AG04450 (cell line): ENCODE measurements at places on chromosomes 7 and 10.
A peak's percentile ranks its signal among the peaks of the same experiment; 100 is the strongest.

- no peak for DNase-seq
Measured at GRCh38 chr10:100216006-100216405, 13.4 kb downstream of the CHUK start.

- DNase-seq: no peak
Measured at GRCh38 chr10:85400981-85401695, 965.5 kb downstream of the GRID1 start.

- DNase-seq: no peak
Measured at GRCh38 chr7:55360486-55360885, 4.7 kb upstream of the LANCL2 start.

DNA sequence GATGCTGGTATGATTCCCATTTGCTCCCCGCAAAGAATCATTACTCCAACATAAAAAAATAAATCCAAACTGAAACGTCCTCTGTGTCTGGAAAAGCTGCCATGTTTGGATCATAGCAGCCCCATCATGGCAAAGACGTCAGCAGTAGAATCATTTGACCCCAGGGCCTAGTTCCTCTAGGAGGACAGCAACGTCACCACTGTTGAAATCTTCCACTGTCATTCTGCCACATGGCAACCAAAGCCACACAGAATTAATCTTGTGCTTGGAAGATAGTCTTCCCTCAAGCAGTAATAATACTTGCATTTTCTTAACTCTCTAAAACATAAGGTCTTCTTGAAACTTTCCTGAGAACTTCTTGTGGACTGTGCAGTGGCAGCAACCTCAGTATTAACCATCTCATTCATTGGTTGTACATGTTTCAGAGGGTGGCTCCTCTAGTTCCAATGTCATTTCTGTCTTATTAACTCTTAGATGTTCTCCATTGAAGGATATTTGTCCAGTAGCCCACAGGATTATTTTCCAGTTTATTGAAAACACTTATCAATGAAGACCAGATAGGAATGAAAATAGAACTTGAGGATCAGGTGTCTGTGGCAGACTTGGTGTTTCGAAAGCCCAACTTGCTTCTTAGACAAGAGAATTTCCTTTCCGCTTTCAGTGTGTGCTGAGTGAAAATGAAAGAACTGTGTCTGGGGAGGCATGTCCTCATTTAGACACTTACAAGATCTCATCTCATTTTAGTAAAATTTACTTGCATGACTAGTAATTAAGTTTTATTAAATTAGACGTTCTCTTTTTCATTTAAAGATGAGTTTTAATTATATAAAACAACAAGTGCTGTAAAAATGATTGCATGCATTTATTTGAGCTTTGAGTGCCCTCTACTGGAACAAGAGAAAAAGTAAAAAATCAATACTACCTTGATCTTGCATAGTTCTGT lies 28.9 kb upstream of the INHBA start:
- no peak for DNase-seq

- DNase-seq: no peak
Measured at GRCh38 chr10:88182601-88182930, 319.1 kb downstream of the PTEN start.

DNA sequence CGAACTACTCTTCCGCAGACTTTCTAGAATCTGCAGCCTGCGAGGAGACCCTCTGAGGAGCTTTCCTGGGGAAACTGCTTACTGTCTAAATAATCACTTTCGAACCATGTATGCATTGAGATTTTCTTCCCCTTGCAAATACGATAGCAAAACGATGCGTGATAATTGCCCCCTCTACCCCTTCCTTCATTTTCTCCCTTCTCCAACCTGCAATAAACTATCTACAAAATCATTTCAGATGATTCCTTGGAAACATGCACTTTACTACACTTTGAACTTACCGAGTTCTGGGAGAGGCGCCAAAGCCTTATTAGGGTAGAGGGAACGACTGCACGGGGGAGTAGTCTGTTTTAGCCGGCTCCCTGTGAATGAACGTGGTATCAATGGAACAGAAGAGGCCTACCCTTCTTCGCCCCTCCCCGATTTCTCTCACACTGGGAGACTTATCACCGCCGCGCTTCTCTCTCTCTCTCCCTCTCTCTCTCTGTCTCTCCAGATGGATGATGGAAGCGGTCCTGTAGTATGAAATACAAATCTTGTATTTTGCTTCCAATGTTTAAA lies at the start of gene FGFBP3:
Gene FGFBP3, minus strand, starts transcription at position 370 of the 561 bp plus-strand sequence. CDS start 517 bp downstream, outside the sequence.
- DNase-seq: no peak

DNA sequence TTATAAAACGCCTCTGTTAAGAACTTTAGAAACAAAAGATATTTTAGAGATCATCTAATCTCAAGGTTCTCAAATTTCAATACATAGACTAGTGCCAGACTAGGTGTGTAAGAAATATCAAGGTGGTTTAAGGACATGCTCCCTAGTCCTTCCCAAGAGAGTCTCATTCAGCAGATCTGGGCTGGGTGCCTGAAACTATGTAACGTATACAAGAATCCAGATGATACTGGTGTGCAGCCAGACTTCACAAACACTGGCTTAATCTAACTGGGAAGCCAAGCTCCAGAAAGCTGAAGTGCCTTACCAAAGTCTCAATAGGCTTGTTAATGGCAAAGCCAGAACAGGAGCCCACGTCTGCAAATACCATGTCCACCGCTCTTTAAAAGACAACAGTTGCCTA lies 105.0 kb upstream of the AMPH start:
- DNase-seq: peak; percentile 36

DNA sequence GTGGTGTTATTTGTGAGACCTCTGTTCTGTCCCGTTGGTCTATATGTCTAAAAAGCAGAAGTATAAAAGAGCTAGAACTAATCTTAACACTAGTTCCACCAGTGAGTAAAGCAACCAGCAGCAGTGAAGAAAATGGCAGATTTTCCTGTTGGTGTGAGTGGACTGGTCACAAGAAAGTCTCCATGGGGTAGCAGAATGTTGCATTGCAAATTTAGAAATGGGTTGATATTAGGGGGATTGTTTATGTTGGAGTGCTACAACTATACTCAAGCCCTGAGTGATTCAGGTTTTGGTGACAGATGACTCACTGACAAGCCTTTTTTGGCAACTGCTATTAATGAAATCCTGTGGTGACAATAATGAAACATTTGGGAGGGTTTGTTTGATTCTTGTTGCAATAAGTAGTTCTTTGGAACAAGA lies 5.6 kb downstream of the AVL9 start:
- DNase-seq: no peak

DNA sequence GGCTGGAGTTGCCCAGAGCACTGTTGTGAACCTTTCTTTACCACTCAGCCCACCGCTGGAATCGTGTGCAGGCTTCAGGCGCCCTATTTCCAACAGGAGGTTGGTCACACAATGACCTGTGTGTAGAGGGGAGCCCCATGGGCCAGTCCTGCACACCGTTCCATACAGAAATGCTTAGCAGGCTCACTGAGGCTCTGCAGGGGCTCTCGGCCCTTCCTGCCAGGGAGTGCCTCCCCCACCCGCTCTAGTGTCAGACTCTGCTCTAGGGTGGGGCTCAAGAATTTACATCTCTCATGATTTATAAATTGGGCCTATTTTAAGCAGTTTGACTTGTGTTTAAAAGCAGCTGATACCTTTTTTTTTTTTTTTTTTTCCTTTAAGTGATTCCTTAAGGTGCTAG lies 42.0 kb downstream of the SHH start:
- no peak for DNase-seq

DNA sequence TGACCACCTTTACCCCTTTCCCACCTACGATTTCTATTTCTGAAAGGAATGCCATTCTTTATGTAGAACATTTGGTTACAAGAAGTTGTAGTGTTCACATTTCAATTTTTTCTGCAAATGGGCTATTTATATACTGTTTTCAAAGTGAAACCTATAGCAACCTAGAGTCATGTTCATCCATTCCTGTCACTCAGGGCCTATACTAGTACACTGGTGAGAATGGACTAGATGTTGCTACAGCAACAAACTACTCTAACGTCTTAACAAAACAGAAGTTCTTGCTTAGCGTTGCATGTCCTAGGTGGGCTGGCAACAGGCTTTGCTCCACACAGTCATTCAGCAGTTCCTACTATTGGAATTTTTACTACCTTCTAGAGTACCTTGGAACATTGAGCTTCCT lies 16.3 kb downstream of the CASD1 start:
- DNase-seq: no peak

DNA sequence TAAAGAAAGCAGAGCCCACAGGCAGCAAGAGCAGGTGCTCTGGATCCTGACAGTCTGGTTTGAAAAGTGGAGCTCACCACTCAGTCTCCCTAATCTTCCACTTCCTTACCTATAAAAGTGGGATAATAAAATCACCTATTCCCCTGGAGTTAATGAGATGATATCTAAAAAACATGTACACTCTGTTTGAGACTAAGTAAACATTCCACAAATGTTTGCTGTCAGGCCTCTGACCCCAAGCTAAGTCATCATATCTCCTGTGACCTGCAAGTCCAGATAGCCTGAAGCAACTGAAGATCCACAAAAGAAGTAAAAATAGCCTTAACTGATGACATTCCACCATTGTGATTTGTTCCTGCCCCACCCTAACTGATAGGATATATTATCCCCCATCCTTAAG lies 1324.5 kb downstream of the XPNPEP1 start:
- DNase-seq: no peak

DNA sequence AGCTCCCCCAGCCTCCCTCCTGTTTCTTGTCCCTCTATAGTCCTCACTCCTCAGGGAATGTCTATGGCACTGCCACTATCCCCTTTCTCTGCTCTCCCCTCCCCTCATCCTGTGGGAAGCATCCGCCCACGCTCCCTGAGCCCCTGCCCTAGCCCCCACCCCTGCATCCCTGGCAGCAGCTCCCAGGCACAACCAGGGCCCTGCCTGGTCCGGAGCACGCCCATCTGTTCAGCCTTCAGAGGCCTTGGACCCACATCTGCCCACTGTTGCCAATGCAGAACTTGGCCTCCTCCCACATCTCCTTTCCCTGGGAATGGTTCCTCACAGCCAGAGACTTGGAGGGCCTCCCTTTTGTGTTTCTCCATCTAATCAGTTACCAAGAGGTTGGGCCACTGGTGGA lies 20.4 kb upstream of the TBRG4 start:
- no peak for DNase-seq
